ENCODE measurements at places on chromosomes 3 and 15.

DNA sequence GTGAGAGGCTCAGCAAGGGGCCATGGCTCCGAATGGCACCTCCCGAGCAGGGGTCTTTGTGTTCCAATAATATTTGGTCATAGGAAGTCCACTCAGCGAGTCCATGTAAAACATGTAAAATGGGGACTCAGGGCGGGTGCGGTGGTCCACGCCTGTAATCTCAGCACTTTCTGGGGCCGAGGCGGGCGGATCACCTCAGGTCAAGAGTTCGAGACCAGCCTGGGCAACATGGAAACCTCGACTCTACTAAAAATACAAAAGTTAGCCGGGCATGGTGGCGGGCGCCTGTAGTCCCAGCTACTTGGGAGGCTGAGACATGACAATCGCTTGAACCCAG is 26.4 kb downstream of the EFCC1 start:
- no peak for DNase-seq

DNA sequence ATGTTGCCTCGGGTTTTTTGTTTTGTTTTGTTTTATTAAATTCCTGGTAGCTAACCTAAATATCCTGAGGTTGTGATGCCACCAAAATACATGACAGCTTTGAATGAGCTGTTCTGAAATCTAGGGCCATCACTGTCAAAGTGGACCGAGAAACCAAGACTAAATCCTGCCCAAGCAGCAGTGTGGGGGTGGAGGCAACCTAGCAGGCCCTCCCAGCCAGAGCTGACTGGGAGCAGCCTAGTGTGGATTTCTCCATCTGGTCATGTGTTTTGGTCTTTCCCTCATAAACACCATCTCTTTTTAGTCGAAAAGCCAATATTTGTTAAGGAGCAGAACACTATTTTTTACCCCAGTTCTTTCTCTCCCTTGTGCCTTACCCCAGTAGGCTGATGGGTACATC is 52.2 kb downstream of the LARS2 start:
- no peak for DNase-seq

DNA sequence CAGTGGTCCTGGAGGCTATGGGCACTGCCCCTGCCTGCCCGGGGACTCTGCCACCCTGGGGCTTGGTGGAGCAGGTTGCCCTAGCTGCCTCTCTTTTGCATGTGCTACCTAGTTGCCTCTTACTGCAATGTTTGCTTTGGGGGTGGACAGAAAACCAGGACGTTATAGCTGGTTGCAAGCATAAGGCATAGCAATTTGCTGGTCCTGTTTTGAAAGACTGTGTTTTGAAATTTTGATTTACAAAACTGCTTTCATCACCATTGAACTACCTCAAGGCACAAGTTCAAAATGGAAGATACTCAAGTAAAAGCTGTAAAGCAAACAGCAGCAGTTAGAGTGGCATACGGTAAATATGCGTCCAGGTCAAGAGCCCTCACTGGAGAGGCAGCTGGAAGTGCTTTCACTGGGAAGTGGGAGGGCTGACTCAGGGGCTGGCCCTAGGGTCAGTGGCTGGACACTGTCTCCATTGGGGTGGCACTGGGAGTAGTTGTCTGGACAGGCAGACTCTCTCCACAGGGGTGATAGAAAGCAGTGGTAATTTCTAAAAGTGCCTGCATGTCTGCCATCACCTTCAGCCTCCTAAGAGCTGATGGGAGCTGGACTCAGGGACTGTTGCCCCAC is 138.1 kb downstream of the CHDH start:
- DNase-seq: no peak

DNA sequence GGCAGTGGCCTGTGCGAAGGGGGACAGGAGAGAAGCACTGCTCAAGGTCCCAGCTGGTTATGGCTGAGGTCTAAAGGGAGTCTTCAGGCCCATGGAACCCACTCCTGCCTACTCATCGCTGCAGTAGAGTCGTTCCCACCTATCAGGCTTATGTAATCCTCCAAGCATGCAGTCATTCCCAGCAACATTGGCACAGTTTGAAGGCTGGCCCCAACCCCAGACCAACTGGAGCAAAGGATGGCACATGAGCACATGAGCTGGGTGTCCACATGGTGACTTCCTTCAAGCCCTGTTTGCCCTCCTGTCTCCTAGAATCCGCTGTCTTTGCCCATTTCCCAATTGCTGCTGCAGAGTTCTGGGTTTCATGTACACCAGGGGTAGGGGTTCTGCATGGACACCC is 60.5 kb upstream of the FGD5 start:
- DNase-seq: no peak
